Karpas-422 (cell line): ENCODE measurements at places on chromosomes 3 and 15. TPM values are rescaled to one million over a fixed set of nuclear protein-coding genes. Genes with fewer than 3 reads are reported as not detected.

DNA sequence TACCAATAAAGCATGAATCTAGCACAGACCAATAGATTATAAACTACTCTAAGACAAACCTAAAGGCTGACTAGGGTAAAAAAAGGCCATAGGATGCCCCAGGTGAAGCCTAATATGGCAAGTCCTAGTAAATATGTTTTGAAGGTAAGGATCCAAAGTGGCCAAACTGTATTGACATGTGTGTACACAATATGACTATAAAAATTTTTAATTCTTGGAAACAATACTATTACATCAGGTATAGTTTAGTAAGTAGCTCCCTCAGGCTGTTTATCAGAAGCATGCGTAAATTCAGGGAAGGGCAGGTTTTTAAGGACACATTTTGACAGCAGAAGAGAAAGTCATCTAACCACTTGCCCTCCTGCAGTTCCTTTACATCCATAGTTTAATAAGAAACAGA, 18.8 kb downstream of the GNB4 start:
- no peak for DNase-seq

DNA sequence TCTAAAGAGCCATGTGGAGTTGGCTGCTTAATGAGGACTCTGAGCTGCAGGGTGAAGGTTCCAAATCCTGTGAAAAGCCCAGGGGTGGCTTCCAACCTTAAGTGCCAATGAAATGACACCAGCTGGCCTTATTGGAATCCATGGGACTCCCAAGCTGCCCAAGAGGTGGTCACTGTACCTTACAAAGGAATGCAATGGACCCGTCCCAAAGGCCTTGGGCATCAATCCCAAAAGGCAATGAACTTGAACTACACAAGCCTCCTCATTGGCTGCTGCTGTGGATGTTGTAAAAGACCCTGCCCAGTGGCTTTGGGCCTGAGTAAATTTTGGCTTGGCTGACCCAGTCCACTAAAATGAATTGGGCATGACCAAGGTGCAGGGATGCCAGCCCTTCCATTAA, 129.3 kb downstream of the WNT5A start:
- DNase-seq: no peak

- DNase-seq: no peak
Observed at GRCh38 chr3:27560484-27561056, 76.4 kb upstream of the SLC4A7 start.

GRCh38 chr3:30040126-30040525, 566.3 kb upstream of the TGFBR2 start:
- DNase-seq: no peak

- DNase-seq: no peak
Observed at GRCh38 chr15:25241241-25241801, 197.5 kb downstream of the UBE3A start.

GRCh38 chr15:75995611-75996010, 16.6 kb downstream of the NRG4 start:
- no peak for DNase-seq

DNA sequence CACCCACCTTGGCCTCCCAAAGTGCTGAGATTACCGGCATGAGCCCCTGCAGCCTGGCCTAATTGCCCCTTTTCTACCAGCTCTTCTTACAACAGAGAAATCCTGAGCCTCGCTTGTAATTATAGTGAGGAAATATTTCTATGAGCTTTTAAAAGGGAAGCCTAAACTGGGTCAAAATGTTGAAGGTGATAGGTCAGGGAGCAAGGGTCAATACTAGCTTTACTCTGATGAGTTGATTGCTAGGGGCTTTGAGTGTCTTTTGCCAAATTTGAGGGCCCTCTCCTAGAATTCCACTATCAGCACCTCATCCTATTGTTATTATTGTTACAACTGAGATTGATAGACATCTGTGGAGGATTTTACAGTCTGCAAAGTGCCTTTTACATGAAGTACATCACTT, 62.4 kb upstream of the PIAS1 start:
- DNase-seq: no peak

- no peak for DNase-seq
Observed at GRCh38 chr3:127984241-127984975, 67.8 kb upstream of the SEC61A1 start.

Gene IL12A
- 0.78 and 0.83 TPM in 2 replicates for total RNA-seq

Gene SLC25A26
- 23.2 and 42.1 TPM in 2 replicates for total RNA-seq

Gene TRIM42
- total RNA-seq: not detected in 2 replicates

Gene THUMPD3
- total RNA-seq: 28.2 and 50.4 TPM in 2 replicates

Gene SHQ1
- total RNA-seq: 11.5 and 22.3 TPM in 2 replicates

Gene UQCC5
- total RNA-seq: 23.4 and 29.7 TPM in 2 replicates

Gene WDR93
- not detected in 2 replicates for total RNA-seq

Gene GOLGA8Q
- total RNA-seq: not detected in 2 replicates

Gene DUOXA1
- total RNA-seq: not detected in 2 replicates

Gene NSUN3
- total RNA-seq: 15.3 and 36.9 TPM in 2 replicates
